AG08396 (cell line): ENCODE measurements at places on chromosomes 6 and 20.

- DNase-seq = no peak
Measured at GRCh38 chr6:6823030-6823429, 234.5 kb downstream of the LY86 start.

GRCh38 chr6:90397929-90398674 is 101.5 kb upstream of the BACH2 start:
- DNase-seq = no peak

DNA sequence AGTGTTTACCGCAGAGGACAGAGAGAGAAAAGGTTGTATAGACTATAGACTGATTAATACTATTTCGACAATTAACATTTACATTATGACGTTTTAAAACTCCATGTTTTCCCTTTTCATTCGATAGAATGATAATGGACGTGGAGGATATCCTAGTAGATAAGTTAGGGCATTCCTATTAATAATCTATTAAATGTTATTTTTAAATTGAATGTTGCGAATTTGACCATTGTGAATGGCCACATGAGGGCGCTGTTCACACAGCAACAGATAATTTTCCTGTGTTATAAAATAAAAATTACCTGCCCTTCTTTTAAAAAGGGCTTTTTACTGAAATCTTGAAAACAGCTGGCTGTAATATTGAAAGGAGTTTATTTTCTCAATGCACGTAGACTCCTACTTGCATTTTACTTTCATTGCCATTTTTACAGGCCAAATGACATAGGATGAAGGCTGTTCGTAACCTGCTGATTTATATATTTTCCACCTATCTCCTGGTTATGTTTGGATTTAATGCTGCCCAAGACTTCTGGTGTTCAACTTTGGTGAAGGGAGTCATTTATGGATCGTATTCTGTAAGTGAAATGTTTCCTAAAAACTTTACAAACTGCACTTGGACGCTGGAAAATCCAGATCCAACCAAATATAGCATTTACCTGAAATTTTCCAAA is 3.3 kb downstream of the ADGRB3 start:
- DNase-seq = peak; percentile 24

DNA sequence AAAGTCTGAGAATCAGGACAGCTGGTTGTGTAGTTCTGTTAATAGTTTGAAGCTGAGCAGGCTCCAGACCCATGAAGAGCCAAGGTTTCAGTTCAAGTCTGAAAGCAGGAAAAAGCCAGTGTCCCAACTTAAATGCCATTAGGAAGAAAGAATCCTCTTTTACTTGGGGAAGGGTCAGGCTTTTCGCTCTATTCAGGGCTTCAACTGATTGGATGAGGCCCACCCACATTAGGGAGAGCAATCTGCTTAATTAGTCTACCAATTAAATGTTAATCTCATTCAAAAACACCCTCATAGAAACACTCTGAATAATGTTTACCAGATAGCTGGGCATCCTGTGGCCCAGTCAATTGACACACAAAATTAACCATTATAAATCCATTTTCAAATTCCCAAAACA is 462.2 kb downstream of the EPM2A start:
- DNase-seq = no peak

DNA sequence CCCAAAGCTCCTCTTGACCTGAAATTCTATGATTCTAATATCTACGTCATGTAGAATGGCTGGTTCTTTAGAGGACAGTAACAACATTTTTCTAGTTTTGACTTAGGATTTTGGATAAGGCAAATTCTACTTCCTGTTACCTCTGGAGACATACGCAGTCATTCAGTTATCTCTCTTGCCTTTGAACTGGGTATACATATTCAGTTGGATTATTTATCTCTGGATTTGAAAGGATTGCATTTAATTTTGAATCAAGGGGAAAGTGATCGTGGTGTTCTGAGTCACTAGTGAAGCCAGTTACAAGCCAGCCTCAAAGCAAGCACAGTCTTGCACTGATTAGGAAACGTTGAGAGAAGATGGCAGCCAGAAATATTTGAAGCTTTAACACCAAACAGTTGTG is 35.3 kb upstream of the BCAS1 start:
- no peak for DNase-seq
